ENCODE measurements at places on chromosomes 2 and 18.
A peak's percentile ranks its signal among the peaks of the same experiment; 100 is the strongest.

GRCh38 chr2:206084870-206085741 is 868 bp downstream of the INO80D start:
- peak; percentile 75 for DNase-seq

DNA sequence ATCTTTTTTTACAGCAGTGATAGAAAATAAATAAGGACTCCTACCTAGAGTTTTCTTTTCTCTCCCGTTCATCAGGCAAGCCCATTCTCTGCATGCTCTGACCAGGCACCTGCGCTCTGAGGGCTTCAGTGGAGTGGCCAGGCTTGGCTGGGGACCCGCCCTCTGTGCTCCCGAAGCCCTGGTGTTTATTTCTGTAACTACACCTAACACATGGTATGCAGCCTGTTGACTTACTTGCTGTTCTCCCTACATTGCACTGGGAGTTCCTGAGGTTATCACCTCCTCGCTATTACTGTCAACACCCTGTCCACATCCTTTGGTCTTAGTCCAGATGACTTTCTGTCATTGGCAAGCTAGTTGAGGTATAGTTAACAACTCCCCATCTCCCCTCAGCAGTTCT is 317.7 kb downstream of the LPIN1 start:
- no peak for DNase-seq

GRCh38 chr18:79545255-79545654 is 134.3 kb upstream of the CTDP1 start:
- no peak for DNase-seq

DNA sequence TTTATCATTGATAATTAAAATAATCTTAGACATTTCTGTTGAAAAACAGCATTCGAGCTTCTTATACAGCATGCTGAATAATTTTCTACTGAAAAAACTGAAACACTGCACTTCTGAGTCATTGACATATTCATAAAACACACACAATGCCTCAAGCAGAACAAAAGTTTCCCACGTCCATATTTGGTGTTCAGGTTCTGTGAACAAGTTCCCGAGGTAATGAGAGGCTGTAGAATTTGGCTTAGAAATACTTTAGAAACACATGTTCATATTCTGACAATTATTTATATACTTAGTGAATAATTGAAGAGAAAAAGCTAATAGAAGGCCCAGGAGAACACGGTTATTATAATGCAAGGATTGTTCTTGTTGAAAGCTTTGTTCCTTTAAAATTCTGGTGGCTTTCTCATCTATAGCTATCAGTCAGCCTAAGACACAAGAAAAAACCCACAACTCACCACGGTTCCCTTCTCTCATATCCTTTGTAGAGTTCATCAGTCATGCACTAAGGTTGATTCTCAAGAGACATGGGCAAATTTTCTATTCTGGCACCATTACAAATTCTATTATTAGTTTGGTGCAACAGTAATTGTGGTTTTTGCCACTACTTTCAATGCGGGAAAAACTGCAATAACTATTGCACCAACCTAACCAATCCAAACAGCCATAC is 194.4 kb downstream of the TMX3 start:
- no peak for DNase-seq

- no peak for DNase-seq
Measured at GRCh38 chr2:173815772-173816171, 149.4 kb downstream of the SP3 start.

- DNase-seq: no peak
Measured at GRCh38 chr2:9558948-9559381, 3.3 kb upstream of the ADAM17 start.

GRCh38 chr18:21303445-21303844 is 61.4 kb downstream of the GREB1L start:
- no peak for DNase-seq

DNA sequence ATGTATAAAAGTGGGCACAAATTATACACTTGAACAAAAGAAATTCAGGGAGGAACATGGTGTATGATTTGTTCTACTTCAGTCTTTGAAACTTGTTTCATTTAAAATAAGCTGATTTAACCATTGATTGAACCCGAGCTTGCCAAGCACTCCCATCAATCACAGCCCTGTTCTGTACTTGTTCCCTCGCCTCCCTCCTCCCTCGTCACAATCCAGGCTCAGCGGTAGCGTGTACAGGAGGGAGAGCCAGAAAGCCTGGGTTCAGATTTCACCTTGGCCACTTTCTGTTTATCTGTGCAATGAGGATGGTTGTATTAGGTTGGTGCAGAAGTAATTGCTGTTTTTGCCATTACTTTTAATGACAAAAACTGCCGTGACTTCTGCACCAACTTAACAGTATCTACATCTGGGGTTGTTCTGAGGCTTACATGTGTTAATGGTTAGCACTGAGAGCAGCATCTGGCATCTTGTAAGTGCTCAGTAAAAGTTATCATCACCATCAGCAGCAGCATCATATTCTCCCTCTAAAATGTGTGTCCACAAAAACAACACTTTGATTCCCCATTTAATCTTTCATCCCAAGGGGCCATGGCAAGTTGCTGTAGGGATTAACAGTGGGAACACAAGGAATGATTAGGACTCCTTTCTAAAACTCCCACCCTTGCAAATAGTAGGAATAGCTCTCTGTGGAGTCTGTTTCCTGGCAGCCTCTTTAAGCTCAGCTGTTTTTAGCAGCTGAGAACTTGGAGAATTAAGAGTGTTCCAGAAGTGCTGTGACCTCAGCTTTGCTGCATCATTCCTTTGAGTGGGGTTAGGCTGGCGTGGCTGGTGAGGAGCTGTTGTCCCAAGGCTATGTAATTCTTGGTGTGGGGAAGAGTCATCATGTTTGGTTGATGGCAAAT is 4.7 kb downstream of the DPYSL5 start:
- DNase-seq: no peak

- DNase-seq: peak; percentile 30
Measured at GRCh38 chr2:73036766-73037165, 34.7 kb downstream of the SFXN5 start.

DNA sequence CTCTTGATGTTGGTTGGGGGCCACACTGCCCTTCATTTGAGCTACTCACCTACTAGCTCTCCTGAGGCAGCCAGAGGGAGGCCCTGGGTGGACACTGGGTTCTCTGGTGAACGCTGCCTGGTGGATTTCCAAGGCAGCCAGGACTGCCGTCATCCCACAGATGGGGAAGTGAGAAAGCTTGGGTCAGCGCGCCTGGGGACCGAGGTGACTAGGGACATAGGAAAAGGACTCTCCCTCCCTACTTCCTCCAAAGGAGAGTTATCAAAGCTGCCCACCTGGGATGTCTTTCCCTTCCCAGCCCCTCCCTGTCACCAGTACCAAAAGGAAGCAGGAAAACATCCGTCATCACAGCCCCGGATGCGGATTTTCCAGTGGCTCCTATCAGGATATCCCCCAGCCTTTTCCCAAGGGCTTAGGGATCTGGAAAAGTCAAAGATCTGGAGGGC is 3.8 kb upstream of the SEMA4C start:
- no peak for DNase-seq

DNA sequence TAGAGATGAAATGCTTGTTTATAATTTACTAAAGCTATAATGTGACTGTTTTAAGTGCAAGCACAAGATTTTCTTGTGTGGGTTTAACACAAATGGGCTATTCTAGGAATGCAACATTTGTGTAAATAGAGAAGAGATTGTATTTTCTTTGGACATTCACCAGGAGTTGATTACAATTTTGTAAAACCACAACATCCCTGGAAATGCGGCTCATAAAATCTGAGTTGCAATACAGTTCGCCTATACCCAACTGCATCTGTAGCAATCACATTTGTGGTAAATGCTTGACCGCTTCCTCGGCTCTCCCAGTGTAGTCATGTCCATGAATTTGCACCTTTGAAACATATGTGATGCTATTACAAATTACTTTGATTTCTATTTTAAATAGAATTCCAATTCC is 348.7 kb upstream of the CDH20 start:
- DNase-seq: no peak

GRCh38 chr18:45084206-45084605 is 403.5 kb downstream of the SETBP1 start:
- no peak for DNase-seq

DNA sequence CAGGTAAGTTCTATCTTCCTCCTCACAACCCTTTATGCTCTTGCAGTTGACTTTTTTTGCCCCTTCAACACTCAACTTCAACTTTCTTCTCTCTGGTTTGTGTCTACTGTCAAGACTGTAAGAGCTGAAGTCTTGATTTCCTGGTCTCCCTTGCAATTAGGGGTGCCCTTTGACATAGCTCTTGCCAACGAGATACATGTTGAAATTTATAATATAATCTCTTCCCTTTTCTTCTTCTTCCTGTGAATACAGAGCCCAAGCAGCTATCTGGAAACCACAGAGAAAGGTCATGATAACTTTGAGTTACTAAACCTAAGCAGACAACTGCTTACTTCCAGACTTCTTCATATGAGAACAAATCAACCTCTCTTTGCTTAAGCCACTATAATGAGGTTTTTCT is 163.5 kb downstream of the MC4R start:
- DNase-seq: no peak

DNA sequence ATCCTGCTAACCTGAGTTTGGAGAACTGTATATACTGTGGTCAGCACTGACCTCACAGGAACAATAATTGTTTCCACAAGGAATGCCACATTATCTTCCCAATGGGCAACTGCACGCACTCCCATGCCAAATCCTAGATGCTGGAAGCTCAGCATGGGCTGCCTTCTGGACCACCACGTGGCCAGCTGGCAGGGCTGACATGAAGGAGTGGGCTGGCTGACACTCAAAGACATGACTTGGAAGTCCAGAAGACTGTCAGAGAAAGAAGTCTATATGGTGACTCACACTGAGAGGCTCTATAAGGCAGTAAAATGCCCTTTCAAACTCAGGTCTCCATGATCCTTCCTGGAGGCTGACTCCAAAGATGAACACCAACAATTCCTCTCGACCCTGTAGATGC is 98.4 kb upstream of the RNF152 start:
- DNase-seq: no peak

- DNase-seq: no peak
Measured at GRCh38 chr2:164773635-164774034, 68.0 kb downstream of the COBLL1 start.

DNA sequence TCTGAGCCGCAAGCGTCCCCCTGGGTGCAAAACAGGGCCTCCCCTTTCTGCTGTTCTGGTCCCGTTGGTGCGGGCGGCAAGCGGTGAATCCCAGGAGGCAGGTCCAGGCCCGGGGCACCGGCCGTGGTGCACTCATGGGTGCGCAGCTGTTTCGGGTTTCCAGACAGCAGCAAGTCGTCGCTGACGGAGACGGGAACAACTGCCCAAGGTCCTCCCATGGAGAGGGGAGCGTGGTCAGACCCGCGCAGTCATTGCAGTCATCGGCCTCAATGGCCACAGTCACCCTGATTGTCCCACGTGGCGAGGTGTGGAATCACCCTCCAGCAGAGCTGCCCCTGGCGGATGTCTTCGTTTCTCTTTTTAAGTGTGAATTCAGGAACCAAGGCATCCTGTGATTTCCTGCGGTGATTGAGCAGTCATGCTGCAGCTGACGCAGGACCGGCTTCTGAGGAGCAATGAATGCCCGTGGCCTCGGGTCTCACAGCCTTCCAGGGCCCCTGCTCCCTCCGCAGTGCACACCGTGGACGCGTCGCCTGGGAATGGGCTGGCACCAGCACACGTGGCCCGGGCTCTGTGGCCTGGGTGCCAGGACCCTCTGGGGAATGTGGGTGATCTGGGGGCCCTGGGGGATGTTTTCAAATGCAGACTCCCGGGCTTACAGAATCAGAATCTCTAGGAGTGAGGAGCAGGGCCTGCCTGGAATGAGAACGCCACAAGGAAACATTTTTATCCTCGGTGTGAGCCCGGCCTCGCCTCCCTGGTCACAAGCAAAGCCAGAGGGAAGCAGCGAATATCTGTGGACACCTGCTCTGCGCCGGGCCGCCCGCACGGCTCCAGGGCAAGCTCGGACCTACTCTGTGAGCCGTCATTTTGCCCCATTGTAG is 244.2 kb upstream of the SALL3 start:
- DNase-seq: no peak

DNA sequence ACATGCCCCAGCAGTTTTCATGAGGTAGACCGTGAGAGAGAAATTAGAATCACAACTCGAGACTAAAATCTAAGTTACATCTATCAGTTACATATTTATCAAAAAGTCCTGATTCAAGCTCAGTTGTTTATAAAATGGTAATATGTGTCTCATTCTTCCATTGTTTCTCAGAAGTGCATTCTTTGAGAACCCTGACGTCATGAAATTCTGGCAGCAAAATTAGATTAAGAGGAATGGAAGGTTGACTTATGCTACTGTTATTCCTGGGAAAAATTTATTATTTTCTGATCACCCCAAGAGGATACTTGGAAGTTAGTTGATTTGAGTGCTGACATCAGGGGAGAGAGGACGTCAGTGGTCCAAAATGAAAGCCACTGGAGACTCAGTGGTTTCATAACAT is 1864.8 kb upstream of the LRRTM1 start:
- DNase-seq: no peak

GRCh38 chr2:10274376-10274775 is 28.3 kb upstream of the HPCAL1 start:
- no peak for DNase-seq

GRCh38 chr2:108253106-108253505 is 13.3 kb downstream of the SULT1C3 start:
- no peak for DNase-seq

DNA sequence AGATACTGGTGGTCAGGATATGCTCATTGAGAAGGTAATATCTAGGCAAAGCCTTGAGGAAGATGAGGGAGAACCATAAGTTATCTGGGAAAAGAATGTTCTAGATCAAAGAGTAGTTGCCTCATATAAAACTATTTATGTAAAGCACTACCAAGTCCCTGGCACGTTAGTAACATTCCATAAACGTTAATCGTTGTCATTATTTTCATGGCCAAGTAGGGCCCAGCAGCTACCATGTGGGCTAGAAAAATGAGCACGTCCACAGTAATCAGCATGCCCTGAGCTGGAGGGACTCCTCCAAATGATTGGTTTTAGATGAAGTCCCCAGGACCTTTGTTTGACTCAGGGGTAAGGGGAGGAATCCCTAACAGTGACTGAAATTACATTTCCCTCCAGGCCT is 32.7 kb upstream of the AFTPH start:
- DNase-seq: no peak

DNA sequence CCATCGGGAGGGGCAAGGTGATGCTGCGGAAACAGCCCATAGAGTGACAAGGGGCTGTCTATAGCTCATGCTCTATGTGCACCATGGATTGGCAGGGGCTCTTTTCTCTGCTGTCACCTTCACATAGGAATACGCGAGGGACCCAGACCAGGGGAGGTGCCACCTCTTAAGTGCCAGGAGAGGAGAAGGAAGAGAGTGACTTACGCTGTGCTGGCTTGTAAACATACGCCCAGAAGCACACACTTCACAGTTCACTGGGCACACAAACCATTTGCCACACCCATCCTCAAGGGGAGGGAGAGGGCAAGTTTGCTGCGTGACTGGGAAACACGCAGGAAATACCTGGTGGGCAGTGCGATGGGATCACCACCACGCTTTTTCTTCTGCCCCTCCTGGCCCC is 65.1 kb upstream of the GPR45 start:
- no peak for DNase-seq
